ENCODE measurements at places on chromosomes 4 and X. TPM values are rescaled to one million over a fixed set of nuclear protein-coding genes. Genes with fewer than 3 reads are reported as not detected.
A peak's percentile ranks its signal among the peaks of the same experiment; 100 is the strongest.

- no peaks in the 10 kb centered on the region for H3K36me3 ChIP-seq
- H3K4me1 ChIP-seq, result no peaks in the 10 kb centered on the region
- no peak overlapping the region for H3K4me3 ChIP-seq
These were observed 111.5 kb downstream of the NR3C2 start for GRCh38 chr4:148330724-148331123.

- H3K4me3 ChIP-seq, result no peak overlapping the region
- no peaks in the 10 kb centered on the region for H3K27me3 ChIP-seq
- no peaks in the 10 kb centered on the region for H3K4me1 ChIP-seq
- H3K36me3 ChIP-seq, result no peaks in the 10 kb centered on the region
These were observed 720.9 kb downstream of the RAPGEF2 start for GRCh38 chr4:159823743-159824142.

DNA sequence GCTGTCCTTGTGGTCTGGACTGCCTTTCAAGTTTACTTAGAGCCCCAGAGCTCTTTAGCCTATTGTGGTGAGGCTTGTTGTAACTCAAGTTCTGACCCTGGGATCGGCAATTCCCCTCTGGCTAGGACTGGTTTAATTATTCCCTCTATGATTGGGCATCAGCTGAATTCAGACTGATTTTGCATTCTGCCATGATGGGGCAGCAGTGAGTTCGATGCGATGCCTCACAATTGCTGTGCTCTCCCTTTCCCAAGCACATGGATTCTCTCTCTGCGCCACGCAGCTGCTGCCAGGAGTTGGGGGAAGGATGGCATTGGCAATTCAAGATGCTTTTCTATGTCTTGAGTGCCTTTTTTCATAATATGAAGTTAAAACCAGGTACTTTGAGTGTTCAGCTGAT lies 327.8 kb upstream of the CXorf51B start:
- H3K4me3 ChIP-seq, result no peak overlapping the region
- DNase-seq, result no peak
- no peaks in the 10 kb centered on the region for H3K36me3 ChIP-seq
- H3K27ac ChIP-seq, result no peak overlapping the region

GRCh38 chr4:98473046-98473445 lies 185.4 kb downstream of the TSPAN5 start:
- no peak for DNase-seq
- H3K27ac ChIP-seq, result peak overlapping the region; percentile 44
- H3K36me3 ChIP-seq, result no peaks in the 10 kb centered on the region

DNA sequence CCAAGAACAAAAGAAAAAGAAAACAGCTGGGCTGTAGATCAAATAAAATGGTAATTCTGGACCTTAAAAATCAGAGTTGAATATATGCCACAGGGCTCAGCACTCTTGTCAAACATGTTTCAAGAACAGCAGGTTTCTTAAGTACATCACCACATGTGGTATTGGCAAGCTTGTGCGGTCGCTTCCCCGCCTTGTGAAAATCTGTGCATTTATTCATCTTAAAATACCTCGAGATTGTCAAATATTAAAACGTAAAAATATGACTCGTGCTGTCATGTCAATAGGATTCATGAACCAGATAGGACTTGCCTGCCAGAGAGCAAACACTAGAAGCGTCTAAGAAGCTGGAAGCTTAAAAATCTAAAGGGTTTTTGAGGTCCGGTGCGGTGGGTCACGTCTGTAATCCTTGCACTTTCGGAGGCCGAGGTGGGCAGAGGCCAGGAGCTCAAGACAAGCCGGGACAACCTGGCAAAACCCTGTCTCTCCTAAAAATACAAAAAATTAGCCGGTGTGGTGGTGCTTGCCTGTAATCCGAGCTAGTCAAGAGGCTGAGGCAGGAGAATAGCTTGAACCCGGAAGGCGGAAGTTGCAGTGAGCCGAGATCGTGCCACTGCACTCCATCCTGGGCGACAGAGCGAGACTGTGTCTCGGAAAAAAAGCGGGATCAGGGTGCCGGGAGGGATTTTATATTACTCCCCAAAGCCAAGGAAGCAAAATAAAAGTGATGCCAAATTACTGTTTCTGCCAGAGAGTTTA lies 40.2 kb upstream of the TMEM154 start:
- peak overlapping the region; percentile 78 for H3K27ac ChIP-seq
- H3K4me1 ChIP-seq, result peaks cover 33% of the 10 kb centered on the region
- H3K36me3 ChIP-seq, result no peaks in the 10 kb centered on the region
- no peaks in the 10 kb centered on the region for H3K27me3 ChIP-seq
- no peak for DNase-seq

DNA sequence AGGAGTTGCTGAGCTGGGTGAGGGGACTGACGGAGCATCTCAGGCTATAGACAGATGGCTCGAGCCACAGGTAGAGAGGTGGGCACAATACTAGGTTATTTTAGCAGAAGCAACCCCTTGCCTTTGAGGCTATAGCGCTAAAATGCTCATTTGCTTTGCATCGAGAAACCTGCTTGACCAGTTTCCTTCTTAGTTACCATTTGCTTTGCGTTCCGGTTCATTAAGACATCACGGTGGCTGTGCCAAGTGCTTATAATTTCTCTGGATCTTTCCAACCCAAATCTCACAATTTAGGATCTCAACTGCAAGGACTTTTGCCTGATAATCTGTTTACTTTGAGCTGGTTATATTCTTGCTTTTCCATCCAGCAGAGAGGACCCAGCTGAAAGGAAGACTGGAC lies 40.8 kb downstream of the DLG3 start:
- H3K27me3 ChIP-seq, result no peaks in the 10 kb centered on the region
- DNase-seq, result no peak
- no peaks in the 10 kb centered on the region for H3K36me3 ChIP-seq

DNA sequence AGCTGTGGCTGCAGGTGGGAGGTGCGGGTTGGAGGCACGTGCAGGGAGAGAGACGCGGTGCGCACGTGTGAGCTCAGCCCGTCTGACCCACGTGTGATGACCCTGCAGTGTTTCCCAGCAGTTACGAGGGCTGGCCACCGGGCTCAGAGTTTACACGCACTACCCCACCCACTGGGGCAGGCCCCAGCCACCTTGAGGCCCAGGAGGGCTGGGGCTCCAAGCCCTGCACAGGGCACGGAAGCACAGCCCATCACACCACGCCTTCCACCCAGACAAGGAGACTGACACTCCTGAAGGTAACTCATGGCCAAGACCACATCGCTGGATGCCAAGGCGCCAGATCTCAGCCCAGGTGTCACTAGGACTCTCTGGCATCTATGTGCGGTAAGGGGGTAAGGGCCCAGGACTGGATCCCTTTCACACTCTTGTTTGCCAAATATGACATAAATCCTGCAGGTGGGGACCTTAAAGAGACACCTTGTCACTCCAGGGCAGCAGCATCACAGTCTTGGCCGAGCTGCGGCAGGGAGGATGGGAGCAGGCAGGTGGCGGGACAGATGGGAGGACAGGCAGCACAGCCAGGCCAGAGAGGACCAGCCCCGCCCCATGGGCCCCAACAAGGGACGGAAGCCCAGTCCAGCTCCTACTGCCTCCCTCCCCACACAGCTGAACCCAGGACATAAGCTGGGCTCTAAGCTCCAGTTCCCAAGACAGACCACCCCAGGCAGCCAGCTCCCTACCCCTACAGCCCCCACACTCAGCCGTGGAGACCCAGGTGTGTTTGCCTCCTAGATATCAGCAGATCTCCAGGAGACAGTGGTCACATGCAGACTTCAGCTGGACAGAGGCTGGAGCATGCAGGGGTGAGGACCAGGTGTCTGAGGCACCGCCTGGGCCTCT lies 56.8 kb downstream of the ZFYVE28 start:
- DNase-seq, result no peak
- no peak overlapping the region for H3K4me3 ChIP-seq
- peaks cover 29% of the 10 kb centered on the region for H3K4me1 ChIP-seq

DNA sequence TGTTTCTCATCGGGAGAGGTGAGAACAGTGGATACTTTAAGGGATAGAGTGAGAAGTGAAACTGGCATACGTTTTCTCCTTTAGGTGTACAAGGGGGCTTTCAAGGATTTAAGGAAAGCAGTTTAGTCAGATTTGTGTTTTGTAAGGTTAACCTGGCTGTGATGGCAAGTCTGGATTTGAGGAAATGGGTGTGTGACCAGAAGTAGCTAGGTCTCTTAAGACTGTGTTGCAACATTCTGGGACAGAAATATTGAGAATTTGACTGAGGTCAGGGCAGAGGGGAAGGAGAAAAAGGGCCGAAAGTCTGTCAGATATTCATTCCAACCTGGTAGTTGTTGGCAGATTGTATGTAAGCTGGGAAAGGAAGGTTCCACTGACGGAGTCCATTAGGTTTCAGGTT lies 10.4 kb upstream of the GABRE start:
- DNase-seq, result no peak
- H3K27ac ChIP-seq, result peak overlapping the region; percentile 83
- H3K4me3 ChIP-seq, result no peak overlapping the region
- H3K36me3 ChIP-seq, result no peaks in the 10 kb centered on the region

DNA sequence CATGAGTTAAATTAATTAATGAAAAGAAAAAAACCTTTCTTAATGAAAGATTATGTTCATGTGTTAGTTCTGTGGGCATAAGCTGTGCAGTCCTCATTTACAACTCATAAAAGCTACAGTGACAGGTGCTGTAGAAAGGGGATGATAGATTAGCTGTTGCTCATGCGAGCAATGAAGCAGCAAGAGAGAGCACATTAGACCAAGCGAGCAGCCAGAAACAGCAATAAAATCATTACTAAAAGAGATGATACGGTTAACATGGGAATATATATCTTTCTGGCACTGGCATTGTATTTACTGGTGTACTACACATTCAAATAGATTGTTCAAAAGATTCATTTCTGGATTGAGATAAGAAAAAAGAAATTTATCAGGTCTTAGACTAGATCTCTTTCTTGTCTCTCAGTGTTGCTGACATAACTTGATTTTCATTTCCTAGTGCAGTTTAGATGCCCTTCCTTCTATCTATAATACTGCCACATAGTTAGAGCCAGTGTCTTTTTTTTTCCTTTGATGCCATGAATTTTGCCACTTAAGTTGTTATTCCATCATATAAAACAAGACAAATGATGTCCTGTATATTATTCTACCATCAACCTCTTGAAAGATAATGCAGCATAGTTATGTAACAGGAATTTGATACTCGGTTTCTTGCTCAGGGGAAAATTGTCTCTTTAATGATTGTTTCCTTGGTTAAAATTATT lies 164.6 kb downstream of the BANK1 start:
- no peaks in the 10 kb centered on the region for H3K36me3 ChIP-seq
- DNase-seq, result no peak
- H3K4me1 ChIP-seq, result no peaks in the 10 kb centered on the region
- H3K27ac ChIP-seq, result no peak overlapping the region

DNA sequence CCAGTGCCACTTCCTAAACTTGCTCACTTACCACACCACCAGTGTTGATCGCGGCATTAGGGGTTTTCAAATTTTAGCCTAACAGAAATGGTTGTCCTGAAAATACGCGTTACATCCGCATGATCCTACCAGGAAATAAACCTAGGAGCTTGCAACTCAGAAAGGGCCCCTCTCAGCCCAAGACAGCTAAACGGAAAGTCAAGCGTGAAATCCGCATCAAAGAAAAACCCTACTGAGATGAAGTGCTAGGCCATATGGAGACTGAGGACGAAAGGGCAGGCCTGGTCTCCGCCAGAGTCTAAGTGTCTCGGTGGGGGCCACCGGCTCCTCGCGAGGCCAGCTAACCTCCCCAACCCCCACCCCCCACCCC lies 626 bp downstream of the YTHDC1 start:
- H3K27me3 ChIP-seq, result no peaks in the 10 kb centered on the region
- H3K4me1 ChIP-seq, result no peaks in the 10 kb centered on the region
- H3K27ac ChIP-seq, result peak overlapping the region; percentile 100
- peak overlapping the region; percentile 96 for H3K4me3 ChIP-seq
- H3K36me3 ChIP-seq, result no peaks in the 10 kb centered on the region
- no peak for DNase-seq

GRCh38 chrX:17710871-17711301 lies 26.4 kb upstream of the SCML1 start:
- no peaks in the 10 kb centered on the region for H3K27me3 ChIP-seq
- H3K27ac ChIP-seq, result no peak overlapping the region
- H3K36me3 ChIP-seq, result no peaks in the 10 kb centered on the region
- DNase-seq, result no peak

DNA sequence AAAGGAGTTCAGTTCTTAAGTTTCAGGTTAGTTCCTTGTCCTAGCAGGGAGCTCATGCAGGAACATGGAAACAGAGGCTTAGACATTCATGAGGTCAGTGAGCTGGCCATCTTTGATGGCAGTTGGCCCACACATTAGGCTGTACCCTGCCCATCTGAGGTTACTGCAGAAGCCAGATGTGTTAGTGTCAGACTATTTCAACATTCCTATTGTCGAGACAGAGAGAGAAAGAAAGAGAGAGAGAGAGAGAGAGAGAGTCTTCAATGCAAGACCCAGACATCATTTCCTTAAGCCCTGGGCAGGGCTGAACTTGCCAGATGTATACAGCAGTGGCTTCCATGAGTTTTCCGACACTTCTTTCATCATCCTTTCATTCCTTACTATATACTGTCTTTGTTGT lies 91.3 kb downstream of the PPP1R2C start:
- H3K27ac ChIP-seq, result no peak overlapping the region
- no peak overlapping the region for H3K4me3 ChIP-seq
- no peaks in the 10 kb centered on the region for H3K4me1 ChIP-seq

DNA sequence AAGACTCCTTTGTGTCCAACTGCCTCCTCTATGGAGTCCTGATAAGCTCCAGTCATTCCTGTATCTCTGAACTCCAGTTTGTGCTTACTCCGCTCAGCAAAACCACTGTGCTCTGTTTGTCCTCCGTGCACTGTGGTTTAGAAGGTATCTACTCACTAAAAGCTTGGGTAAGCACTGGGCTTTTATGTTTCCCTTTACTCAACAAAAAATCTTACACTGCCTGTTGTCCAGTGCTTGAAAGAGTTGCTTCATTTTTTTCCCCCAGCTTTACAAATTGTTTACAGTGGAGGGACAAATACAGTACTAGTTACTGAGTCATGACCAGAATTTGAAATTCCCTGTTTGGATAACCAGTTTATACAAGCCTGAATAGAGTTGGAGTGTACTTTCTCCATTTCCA lies 545.3 kb upstream of the FAT1 start:
- H3K27ac ChIP-seq, result no peak overlapping the region
- no peaks in the 10 kb centered on the region for H3K27me3 ChIP-seq
- DNase-seq, result no peak
- H3K36me3 ChIP-seq, result no peaks in the 10 kb centered on the region

DNA sequence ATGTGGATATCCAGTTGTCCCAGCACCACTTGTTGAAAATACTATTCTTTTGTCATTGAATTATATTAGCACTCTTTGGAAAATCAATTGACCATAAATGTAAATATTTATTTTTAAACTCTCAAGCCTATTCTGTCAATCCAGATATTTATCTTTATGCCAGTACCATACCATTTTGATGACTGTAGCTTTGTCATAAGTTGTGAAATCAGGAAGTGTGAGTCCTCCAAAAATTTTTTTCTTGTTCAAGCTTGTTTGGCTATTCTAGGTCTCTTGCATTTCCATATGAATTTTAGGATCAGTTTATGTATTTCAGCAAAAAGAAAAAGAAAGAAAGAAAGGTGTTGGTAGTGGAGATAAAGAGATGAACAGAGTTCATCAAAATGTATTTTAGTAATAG lies 8.2 kb upstream of the SMPX start:
- no peak for DNase-seq
- no peaks in the 10 kb centered on the region for H3K4me1 ChIP-seq
- H3K4me3 ChIP-seq, result no peak overlapping the region
- no peaks in the 10 kb centered on the region for H3K27me3 ChIP-seq

- DNase-seq, result no peak
- H3K4me1 ChIP-seq, result no peaks in the 10 kb centered on the region
- no peaks in the 10 kb centered on the region for H3K27me3 ChIP-seq
- no peak overlapping the region for H3K27ac ChIP-seq
- H3K4me3 ChIP-seq, result no peak overlapping the region
These were observed 135.8 kb upstream of the GUCY1A1 start for GRCh38 chr4:155530857-155531256.

The PABPC5 gene
- total RNA-seq, result not detected

The OCRL gene
- total RNA-seq, result 12.4 TPM

The MXRA5 gene
- 4.3 TPM for total RNA-seq

The HSFX3 gene
- not detected for total RNA-seq

The SHROOM4 gene
- 5.7 TPM for total RNA-seq

The UXT gene
- total RNA-seq, result 44.1 TPM

The DNAJB14 gene
- 29.2 TPM for total RNA-seq

The IGBP1 gene
- total RNA-seq, result 63.3 TPM
